ENCODE measurements at places on chromosomes 7 and 10. TPM values are rescaled to one million over a fixed set of nuclear protein-coding genes. Genes with fewer than 3 reads are reported as not detected.

Gene VSTM4
- 5.3 TPM for total RNA-seq

Gene ZNF503
- total RNA-seq, result 31.3 TPM

Gene SLC26A5
- not detected for total RNA-seq

Gene OR2A12
- not detected for total RNA-seq

Gene LRRC4
- not detected for total RNA-seq

Gene NAT16
- not detected for total RNA-seq

Gene CPA2
- total RNA-seq, result not detected

Gene ASIC3
- 0.37 TPM for total RNA-seq

Gene TEX47
- not detected for total RNA-seq

Gene AP4M1
- total RNA-seq, result 17.2 TPM

Gene CALML5
- total RNA-seq, result not detected

Gene PLAC9
- total RNA-seq, result 116 TPM

Gene FGFR2
- not detected for total RNA-seq

Gene CHN2
- 0.93 TPM for total RNA-seq

Gene MEST
- 56.7 TPM for total RNA-seq

Gene GBX1
- not detected for total RNA-seq

Gene DGKB
- not detected for total RNA-seq

Gene TMEM72
- total RNA-seq, result not detected

Gene ADCY1
- 0.69 TPM for total RNA-seq

Gene TMEM225B
- total RNA-seq, result 0.87 TPM

Gene HKDC1
- total RNA-seq, result not detected

Gene MORN4
- 15.4 TPM for total RNA-seq

Gene VAX1
- total RNA-seq, result not detected

Gene SHLD2
- total RNA-seq, result 14.4 TPM

Gene CCNJ
- 1.2 TPM for total RNA-seq

Gene VWDE
- total RNA-seq, result not detected

Gene CDK13
- 29.8 TPM for total RNA-seq

Gene CRHR2
- not detected for total RNA-seq

Gene ADAMTS14
- 0.50 TPM for total RNA-seq

Gene GPNMB
- 209 TPM for total RNA-seq

Gene FAM25G
- total RNA-seq, result not detected

Gene SCIN
- not detected for total RNA-seq
